Activated naive CD4-positive, alpha-beta T cell treated with anti-CD3 and anti-CD28 coated beads, Interleukin-2, amount 10 ng/mL, durations not matched to agents 7 days and 5 days (primary cell): ENCODE measurements at places on chromosomes 3 and 15.

GRCh38 chr3:167120828-167121227 is 259.3 kb downstream of the ZBBX start:
- no peak overlapping the region for H3K4me3 ChIP-seq
- H3K27ac ChIP-seq, result no peak overlapping the region
- H3K4me1 ChIP-seq, result no peaks in the 10 kb centered on the region
- H3K27me3 ChIP-seq, result no peaks in the 10 kb centered on the region
- DNase-seq, result no peak

DNA sequence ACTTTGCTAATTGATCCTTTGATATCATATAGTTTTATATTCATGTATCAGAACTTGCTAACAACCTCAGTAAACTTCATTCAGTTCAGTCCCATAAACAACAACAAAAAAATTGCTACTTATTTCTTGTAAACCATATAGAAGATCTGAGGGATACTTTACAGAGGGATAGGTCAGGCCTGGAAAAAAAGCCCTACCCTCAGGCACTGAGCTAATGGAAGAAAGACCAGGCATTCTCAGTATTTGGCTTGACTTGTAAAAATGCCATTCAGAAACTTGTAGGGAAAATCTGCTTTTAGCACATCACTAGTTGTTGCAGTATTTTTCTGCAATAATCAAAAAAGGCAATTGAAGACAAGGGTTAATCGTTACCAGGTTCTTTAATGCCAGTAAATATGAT is 33.1 kb downstream of the ARMC8 start:
- no peak overlapping the region for H3K4me3 ChIP-seq
- H3K36me3 ChIP-seq, result peaks cover 23% of the 10 kb centered on the region
- H3K27ac ChIP-seq, result no peak overlapping the region
- peaks cover 20% of the 10 kb centered on the region for H3K4me1 ChIP-seq
- no peaks in the 10 kb centered on the region for H3K27me3 ChIP-seq
- no peak for DNase-seq

DNA sequence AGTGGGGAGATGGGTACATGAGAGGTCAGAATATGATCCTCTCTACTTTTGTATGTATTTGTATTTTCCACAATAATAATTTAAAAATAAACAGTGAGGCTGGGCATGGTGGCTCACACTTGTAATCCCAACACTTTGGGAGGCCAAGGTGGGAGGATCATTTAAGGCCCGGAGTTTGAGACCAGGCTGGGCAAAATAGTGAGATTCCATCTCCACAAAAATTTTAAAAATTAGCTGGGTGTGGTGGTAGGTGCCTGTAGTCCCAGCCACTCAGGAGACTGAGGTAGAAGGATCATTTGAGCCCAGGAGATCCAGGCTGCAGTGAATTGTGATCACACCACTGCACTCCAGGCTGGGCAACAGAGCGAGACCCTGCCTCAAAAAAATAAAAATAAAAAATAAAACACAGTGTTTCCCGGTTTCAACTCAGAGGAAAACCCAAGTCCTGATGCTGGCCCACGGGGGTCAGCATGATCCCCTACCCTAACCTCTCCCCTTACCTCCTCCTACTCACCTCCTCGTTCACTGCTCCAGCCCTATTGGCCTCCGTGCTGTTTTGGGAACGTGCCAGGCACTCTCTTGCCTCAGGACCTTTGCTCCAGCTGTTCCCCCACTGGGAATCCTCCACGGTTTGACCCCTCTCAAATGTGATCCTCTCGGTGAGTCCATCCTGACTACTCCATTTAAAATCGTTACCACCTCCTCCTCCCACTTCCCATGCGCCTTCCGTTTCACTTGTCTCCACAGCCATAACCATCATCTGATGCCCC is 2.9 kb upstream of the KLHL40 start:
- no peaks in the 10 kb centered on the region for H3K4me1 ChIP-seq
- no peaks in the 10 kb centered on the region for H3K36me3 ChIP-seq
- DNase-seq, result no peak
- H3K27ac ChIP-seq, result no peak overlapping the region
- H3K4me3 ChIP-seq, result no peak overlapping the region
- H3K27me3 ChIP-seq, result peaks cover 38% of the 10 kb centered on the region

DNA sequence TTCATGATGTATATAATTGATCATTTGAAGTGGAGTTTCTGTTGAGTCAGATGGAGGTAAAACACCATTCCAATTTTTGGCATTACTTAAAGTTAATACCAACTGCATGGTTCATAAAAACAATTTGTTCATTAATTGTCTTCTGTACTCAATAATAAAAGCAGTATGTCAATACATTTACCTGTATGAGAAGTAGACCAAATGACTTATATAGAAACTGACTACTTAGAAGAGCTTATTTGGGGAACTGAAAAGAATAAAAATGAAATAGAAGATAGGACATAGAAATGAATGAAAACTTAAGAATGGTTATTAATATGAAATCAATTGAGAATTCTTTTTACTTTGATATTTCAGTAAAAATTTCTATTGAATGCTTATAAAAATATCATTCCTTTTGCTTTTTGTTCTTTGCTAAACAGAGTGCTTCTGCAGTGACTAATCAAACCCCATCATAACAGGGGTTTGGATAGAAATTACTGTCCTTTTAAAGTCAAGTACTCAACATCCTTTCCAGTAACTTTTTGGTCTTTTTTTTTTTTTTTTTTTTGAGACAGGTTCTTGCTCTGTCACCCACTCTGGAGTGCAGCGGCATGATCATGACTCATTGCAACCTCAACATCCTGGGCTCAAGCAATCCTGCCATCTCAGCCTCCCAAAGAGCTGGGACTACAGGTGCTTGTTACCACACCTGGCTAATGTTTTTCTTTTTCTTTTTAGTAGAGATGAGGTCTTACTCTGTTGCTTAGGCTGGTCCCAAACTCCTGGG is 6.5 kb upstream of the CRYBG3 start:
- H3K36me3 ChIP-seq, result no peaks in the 10 kb centered on the region
- peaks cover 5% of the 10 kb centered on the region for H3K27me3 ChIP-seq
- DNase-seq, result peak; percentile 70
- peak overlapping the region; percentile 73 for H3K27ac ChIP-seq
- H3K4me3 ChIP-seq, result no peak overlapping the region
- H3K4me1 ChIP-seq, result peaks cover 19% of the 10 kb centered on the region

- H3K4me1 ChIP-seq, result peaks cover 34% of the 10 kb centered on the region
- H3K27me3 ChIP-seq, result peaks cover 4% of the 10 kb centered on the region
- peaks cover 44% of the 10 kb centered on the region for H3K36me3 ChIP-seq
- H3K27ac ChIP-seq, result no peak overlapping the region
- peak overlapping the region; percentile 95 for H3K4me3 ChIP-seq
These were observed 37.1 kb downstream of the SEMA3G start for GRCh38 chr3:52407779-52408178.

DNA sequence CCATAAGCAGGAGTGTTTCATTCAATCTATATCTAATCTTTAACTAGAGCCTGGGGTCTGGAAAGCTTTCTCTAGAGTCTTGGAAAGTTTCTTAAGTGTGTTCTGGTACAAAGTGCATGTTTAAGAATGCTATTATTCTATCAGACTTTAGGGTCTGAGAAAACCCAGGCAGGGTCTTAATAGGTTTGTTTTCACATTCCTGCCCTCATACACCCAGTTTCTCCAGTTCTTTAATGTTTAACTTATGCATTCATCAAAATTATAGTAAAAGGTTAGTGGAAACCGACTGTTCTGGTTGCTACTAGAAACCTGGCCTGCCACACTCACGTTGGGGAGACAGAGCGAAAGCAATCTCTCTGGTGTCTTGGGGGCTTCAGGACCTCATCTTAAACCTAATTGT is 102.9 kb upstream of the WDR72 start:
- no peak overlapping the region for H3K27ac ChIP-seq
- H3K4me1 ChIP-seq, result no peaks in the 10 kb centered on the region
- DNase-seq, result no peak
- H3K4me3 ChIP-seq, result no peak overlapping the region
- H3K36me3 ChIP-seq, result no peaks in the 10 kb centered on the region

DNA sequence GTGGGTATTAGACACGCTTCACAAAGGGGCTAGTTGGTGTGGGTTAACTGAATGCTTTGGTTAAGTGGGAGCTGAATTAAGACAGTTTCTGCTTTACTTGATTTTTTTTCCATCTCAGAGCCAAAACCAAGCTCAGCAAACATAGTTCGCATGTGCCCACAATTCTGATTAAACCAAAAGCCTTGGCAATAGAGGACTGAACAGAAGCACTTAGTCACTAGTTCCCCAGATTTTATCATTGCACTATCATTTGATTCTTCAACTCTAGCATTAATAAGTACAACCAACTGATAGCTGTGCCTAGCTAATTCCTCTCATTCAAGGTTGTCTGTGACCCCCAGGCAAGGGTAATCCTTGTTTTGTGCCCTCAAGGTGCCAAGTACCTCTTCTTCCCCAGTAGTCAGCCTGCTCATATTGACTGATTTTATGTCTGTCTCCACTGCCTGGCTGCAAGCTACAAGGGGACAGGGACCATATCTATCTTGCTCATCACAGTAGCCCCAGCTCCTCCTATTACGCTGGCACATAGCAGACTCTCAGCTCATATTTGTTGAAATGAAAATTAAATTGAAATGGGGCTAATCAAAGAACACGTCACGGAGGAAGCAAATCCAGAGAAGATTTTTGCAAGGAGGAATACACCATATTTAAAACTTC is 9.9 kb upstream of the ARHGEF3 start:
- no peaks in the 10 kb centered on the region for H3K27me3 ChIP-seq
- no peak for DNase-seq
- H3K4me1 ChIP-seq, result peaks cover 40% of the 10 kb centered on the region
- no peak overlapping the region for H3K27ac ChIP-seq
- peaks cover 7% of the 10 kb centered on the region for H3K36me3 ChIP-seq
- no peak overlapping the region for H3K4me3 ChIP-seq

DNA sequence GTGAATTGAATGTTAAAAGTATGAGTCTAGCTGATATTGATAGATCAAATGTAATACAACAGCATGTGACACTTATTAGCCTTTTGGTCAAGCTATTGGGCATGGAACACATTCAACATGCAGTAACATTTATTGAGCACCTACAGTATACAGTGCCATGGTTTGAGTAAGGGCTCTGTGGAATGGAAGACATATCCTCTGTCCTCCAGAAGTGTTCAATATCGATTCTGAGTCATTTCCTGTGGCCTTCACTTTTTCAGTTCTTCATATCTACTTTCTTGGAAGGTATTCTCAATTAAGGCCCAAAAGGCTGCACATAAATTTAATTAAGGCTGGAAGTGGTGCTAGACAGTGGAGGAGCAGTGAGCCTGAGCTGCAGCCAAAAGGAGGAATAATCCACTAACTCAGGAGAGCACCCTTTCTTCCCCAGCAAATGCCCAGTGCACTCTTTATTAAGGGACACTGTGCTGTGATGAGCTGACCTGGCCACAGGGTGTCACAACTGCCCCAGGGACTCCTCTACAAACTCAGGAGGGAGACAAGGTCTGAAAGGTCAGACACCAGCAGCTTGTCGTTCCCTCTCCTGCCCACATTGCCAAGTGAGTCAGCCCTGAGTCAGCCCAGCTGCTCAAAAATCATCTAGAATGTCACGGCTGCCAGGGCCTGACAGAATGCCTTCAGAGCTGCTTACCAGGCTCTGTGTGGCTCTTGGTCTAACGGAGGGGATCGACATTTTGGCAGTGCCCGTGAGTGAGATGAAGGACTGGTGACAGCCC is 544.8 kb downstream of the AGBL1 start:
- H3K27ac ChIP-seq, result no peak overlapping the region
- no peaks in the 10 kb centered on the region for H3K36me3 ChIP-seq
- peak; percentile 59 for DNase-seq
- no peak overlapping the region for H3K4me3 ChIP-seq
- H3K4me1 ChIP-seq, result peaks cover 16% of the 10 kb centered on the region

DNA sequence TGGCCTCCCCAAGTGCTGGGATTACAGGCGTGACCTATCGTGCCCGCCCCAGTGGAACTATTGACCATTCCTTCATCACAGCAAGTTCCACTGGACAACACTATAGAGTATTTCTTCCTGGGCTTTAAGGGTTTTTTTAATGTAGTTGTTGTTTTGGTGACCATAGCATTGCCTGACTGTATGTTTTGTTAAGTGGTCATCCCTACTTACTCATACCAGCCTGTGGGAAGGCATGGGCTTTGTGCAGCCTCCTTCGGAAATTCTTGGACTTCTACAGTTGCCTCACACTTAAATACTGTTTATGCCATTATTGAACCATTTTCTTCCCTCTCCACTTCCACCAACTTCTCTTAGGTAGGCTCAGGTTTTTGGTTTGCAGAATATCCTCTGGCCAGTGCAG is 19.9 kb upstream of the ALPK3 start:
- H3K36me3 ChIP-seq, result peaks cover 56% of the 10 kb centered on the region
- H3K27ac ChIP-seq, result no peak overlapping the region
- DNase-seq, result no peak

- no peak overlapping the region for H3K27ac ChIP-seq
- no peaks in the 10 kb centered on the region for H3K36me3 ChIP-seq
- DNase-seq, result no peak
- no peaks in the 10 kb centered on the region for H3K27me3 ChIP-seq
- peaks cover 2% of the 10 kb centered on the region for H3K4me1 ChIP-seq
These were observed 318.6 kb downstream of the FHIT start for GRCh38 chr3:60932643-60933042.

DNA sequence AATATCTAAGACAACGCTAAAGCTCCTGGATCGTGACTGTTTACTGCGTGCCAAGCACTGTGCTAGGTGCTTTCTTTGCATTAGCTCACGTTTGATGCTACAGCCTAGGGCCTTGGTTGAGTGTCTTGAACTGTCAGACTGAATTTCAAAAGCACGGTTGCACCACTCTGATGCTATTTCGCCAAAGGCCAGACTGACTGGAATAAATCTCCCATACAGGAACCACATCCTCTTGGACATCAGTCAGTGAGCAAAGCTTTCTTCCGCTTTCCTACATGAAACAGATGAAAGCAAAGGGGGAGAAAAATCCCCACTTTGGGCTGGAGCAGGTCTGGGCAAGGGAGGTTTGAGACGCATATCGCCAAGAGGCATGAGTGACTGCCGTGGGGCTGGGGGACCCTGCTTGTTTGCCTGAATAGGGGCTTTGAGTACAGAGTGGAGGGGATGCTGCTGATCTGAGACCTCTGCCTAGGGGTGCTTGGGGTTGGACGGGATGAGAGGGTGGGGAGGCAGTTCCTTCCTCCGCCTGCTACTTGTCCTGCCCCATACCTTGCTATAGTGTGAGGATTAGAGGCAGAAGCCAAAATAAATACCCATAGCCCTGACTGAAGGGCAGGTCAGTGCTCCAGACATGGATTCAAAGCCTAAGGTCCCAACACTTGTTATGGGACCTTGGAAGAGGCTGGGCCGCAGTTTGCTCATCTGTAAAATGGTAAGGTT is 5.3 kb downstream of the FGD5 start:
- peaks cover 67% of the 10 kb centered on the region for H3K27me3 ChIP-seq
- no peak overlapping the region for H3K4me3 ChIP-seq
- no peaks in the 10 kb centered on the region for H3K4me1 ChIP-seq
- no peak overlapping the region for H3K27ac ChIP-seq

DNA sequence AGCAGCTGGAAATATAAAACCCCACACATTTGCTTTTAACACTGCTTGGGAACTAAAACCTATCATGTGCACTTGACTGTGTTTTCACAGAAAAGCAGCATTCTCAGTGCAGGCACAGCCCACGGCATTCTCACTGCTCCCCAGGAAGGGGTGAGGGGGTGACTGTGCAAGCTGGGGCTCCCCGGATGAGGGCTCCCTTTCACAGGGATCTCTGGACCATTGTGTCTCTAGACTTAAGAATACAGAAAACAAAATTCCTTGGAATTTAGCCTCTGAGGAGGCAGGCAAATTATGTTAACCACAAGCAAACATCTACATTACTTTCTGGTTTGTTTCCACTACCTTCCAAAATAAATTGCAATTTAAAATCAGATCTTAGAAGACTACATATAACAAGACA is 100.3 kb downstream of the FSIP1 start:
- H3K4me1 ChIP-seq, result no peaks in the 10 kb centered on the region
- DNase-seq, result no peak
- no peak overlapping the region for H3K4me3 ChIP-seq

- H3K27me3 ChIP-seq, result no peaks in the 10 kb centered on the region
- no peaks in the 10 kb centered on the region for H3K36me3 ChIP-seq
- H3K4me1 ChIP-seq, result no peaks in the 10 kb centered on the region
- DNase-seq, result no peak
- H3K27ac ChIP-seq, result no peak overlapping the region
These were observed 78.4 kb downstream of the NEK10 start for GRCh38 chr3:27290760-27291159.
